ENCODE measurements at places on chromosomes 12 and 14.

GRCh38 chr12:93946542-93947150, 201.7 kb upstream of the PLXNC1 start:
- DNase-seq = no peak

DNA sequence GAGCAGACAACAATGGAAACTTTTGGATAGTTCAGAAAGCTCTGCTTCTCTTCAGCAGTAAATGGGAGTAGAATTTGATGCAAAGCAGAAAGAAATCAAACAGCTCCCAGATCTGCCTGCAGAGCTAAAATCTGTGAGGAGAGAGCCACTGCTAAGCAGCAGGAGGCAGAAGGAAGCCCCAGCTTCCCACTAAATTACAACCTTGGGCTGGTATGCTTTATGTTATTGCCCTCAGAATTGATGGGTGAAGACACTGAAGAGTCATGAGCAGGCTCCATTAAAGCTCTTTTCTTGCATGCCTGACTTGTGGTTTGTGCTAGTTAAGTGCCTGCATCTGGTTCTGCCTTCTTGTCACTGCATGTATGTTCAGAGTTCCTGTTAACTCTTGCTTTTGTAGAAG, 8.4 kb downstream of the ZC2HC1C start:
- DNase-seq = no peak

GRCh38 chr14:23441076-23441475, 5.6 kb upstream of the MYH7 start:
- DNase-seq = no peak

- DNase-seq = no peak
Measured at GRCh38 chr12:127528551-127528950, 738.4 kb upstream of the TMEM132C start.

GRCh38 chr12:108409481-108409880, 70.4 kb upstream of the CMKLR1 start:
- DNase-seq = no peak

DNA sequence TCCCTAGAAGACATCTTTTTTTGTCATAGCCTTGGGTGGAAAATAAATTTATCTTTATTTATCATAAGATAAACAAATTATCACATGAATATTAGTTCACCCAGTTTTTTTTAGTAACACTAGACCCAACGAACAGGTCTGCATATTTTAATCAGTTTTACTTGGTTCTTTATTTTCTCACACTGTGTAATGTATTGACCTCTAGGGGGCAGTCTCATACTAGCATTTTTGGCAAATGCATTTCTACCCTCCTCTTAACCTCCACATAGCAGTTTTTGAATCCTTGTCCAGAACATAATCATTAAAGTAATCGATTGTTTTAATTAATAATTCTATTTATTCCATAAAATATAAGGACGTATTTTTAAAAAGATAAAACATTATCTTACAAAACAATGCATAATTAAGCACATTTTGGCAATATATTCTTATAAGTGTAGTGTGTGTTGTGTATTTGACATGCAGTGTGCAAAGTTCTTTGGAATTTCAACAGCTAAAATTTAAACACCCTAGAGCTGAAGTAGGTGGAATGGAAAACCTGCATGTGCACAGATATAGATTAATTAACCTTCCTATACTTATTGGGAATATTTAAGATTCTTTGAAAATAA, 31.6 kb upstream of the PTPRQ start:
- no peak for DNase-seq
